ENCODE measurements at places on chromosomes 16 and 17. TPM values are rescaled to one million over a fixed set of nuclear protein-coding genes. Genes with fewer than 3 reads are reported as not detected.

- DNase-seq = no peak
Observed at GRCh38 chr16:30987581-30988190, 2.7 kb downstream of the HSD3B7 start.

DNA sequence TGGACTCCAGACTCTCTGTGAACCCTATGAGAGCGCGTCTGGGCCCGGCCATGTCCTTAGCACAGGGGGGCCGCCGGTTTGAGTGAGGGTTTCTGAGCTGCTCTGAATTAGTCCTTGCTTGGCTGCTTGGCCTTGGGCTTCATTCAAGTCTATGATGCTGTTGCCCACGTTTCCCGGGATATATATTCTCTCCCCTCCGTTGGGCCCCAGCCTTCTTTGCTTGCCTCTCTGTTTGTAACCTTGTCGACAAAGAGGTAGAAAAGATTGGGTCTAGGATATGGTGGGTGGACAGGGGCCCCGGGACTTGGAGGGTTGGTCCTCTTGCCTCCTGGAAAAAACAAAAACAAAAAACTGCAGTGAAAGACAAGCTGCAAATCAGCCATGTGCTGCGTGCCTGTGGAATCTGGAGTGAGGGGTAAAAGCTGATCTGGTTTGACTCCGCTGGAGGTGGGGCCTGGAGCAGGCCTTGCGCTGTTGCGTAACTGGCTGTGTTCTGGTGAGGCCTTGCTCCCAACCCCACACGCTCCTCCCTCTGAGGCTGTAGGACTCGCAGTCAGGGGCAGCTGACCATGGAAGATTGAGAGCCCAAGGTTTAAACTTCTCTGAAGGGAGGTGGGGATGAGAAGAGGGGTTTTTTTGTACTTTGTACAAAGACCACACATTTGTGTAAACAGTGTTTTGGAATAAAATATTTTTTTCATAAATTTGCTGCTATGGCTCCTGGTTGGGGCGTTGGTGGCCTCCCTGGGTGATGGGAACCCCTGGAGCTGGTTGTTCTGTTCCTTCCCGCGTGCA lies 23.1 kb downstream of the STAT5A start:
- DNase-seq = no peak

GRCh38 chr17:44758414-44759085 lies at the start of gene ADAM11:
Gene ADAM11, plus strand, starts transcription at chr17:44758988. Its CDS starts 212 bp downstream, at chr17:44759200.
- peak; percentile 11 for DNase-seq

DNA sequence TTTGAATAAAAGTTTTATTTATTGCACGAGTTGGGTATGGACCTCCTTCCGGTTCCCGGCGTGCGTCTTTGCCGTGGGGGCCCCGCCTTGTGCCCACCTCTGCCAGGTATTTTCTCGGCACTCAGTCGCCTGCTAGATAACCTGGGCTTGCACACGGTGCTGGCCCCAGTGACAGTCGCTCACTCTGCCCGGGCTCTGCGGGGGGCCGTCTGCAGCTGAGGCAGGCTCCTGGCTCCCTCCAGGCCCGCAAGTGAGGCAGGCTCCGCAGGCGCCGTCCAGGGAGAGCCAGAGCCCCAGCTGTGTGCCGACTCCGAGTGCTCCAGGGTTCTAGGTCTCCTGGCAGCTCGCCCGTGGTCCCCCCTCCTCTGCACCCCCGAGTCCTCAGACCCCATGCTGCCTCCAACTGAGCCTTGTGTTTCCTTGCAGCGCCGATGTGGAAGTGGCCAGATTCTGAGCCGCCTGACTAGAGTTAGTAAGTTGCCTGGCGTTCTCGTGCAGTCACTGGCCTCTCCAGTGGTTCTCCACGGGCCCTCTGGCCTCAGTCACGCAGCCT lies 54.7 kb upstream of the PVALEF start:
- no peak for DNase-seq

DNA sequence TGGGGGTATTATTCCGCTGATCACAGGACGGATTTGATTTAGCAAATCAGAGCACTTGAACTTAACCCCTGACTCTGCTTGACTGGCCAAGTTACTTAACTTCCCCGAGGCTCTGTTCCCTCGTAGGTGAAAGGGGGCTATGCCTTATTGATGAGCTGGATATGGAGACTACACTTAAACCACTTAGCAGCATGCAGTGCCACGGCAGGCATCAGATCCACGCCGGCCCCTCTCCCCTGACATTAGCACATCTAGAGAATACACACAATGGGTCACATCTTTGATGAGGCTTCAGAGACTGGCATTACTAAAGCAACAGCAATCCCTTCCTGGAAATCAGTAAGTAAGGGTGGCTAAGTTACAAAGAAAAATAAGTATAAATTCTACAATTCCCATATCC lies 71.0 kb downstream of the ABCC12 start:
- no peak for DNase-seq

- no peak for DNase-seq
Observed at GRCh38 chr17:51555153-51555552, 294.8 kb downstream of the UTP18 start.

GRCh38 chr17:82653651-82654528 lies 5.6 kb upstream of the WDR45B start:
- no peak for DNase-seq

GRCh38 chr17:50768346-50768761 lies 1.0 kb upstream of the ANKRD40CL start:
- DNase-seq = no peak

DNA sequence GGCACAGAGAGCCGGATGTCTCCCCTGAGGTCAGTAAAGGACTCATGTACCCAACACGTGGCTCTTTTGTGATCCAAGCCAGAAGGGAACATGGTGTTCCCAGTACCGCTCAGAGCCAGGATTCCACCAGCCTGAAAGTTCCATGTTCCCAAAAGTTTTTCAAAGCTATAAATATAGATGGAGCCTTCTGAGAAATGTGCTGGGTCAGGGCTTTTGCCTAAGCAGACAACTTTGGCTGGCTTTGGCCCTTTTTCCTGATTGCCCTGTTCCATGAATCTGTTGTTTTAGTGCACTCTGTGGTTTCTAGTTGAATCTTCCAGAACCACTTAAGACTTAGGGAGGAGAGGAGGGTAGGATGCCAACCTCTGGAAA lies 128.5 kb upstream of the HS3ST2 start:
- no peak for DNase-seq

- peak; percentile 20 for DNase-seq
Observed at GRCh38 chr16:85759631-85760419, 8.9 kb upstream of the C16orf74 start.

DNA sequence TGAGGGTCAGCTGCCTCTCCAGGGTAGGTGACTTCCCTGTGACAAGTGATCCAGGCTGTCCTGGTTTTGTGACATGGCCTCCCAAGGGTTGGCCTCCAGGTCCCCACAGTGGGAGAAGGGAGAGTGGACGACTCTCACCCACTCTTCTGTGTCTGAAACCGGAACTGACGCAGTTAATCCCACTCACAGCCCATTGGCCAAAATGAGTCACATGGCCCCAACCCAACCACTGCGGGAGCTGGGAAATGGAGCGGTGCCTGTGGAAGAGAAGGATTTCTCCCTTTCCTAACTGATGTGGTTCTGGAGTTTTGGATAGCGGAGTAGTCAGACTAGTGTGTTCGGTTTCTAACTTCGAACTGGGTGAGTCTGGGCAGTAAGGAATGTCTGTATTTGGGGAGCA lies 79.4 kb downstream of the ABCC6 start:
- DNase-seq = no peak

- DNase-seq = peak; percentile 68
Observed at GRCh38 chr17:39235555-39236449, 10.1 kb upstream of the STAC2 start.

- DNase-seq = no peak
Observed at GRCh38 chr16:1950559-1950958, 3.9 kb downstream of the RPL3L start.

DNA sequence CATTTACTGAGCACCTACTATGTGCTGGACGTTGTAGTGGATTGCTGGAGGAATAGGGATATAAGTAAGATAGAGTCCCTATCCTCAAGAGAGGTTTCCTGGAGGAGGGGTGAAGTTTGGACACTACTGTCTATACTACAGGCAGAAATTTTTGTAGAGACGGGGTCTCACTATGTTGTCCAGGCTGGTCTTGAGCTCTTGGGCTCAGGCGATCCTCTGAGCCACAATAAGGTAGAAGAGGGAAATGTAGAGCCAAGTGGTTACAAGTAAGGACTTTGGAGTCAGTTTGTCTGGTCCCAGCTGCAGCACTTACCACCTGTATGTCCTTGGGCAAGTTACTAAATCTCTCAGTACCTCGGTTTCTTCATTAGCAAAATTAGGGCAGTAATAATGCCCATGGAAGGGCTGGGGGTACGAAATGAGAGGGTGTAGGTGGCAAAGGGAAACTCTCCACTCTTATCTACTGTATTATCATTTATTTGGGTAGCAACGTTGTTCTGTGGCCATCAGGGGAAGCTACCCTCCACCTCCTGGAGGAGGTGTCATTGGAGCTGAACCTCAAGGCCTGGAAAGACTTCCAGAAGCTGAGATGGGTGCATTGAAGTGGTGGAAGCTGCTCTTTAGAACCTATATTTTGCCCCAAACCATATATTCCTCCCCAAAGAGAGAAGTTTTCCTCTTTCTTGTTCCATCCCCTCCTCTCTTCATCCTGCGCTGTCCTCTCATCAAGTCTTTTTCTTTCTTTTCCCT lies 34.9 kb upstream of the DHX8 start:
- DNase-seq = no peak

- DNase-seq = no peak
Observed at GRCh38 chr17:17560975-17561374, 30.5 kb downstream of the PEMT start.

GRCh38 chr17:8158267-8159031 lies 4.3 kb downstream of the VAMP2 start:
- DNase-seq = peak; percentile 92

DNA sequence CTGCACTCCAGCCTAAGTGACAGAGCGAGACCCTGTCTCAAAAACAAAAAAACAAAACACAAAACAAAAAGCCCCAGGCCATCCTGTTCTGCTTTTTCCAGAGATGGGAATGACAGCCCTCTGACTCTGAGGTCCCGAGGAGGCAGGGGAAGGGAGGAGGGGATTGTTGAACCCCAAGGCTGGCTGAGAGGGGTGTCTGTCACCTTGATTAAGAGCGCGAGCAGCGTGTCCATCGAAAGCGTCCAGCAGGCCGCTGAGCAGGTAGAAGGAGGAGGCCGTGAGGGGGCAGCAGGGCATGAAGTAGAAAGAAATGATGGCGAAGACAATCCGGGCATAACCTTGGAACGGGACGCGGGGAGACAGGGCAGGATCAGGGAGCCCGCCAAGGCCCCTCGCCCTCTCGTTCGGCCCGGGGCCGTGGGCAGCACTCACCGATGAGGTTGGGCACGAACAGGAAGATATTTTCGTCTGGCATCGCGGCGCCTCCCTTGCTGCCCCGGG lies 593 bp downstream of the CDIPT start:
- peak; percentile 37 for DNase-seq

DNA sequence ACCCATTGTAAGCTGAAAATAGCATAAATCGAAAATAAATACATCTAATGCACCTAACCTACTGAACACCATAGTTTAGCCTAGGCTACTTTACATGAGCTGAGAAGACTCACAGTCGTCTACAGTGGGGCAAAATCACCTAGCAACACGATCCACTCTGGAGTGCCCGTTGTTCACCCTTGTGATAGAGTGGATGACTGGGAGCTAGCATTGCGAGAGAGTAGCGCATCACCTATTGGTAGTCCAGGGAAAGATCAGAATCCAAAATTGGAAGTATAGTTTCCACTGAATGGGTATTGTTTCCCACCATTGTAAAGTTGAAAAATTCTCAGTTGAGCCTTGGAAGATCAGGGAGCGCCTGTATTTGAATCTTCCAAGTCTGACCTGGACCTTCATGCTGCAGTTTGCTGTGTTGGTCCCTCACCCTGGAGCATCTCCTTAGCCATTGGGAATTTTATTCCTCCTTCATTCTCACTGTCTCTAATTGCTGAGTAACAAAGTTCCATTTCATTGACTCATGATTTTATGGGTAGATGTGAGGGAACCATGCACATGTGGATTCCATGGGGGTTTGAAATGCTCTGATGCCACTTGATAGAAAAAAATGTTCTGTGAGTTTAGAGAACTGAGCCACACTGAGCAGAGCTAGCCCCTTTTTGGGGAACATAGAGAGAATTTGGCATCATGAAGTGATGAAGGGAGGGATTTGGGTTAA lies 19.6 kb downstream of the AKAP1 start:
- DNase-seq = no peak

DNA sequence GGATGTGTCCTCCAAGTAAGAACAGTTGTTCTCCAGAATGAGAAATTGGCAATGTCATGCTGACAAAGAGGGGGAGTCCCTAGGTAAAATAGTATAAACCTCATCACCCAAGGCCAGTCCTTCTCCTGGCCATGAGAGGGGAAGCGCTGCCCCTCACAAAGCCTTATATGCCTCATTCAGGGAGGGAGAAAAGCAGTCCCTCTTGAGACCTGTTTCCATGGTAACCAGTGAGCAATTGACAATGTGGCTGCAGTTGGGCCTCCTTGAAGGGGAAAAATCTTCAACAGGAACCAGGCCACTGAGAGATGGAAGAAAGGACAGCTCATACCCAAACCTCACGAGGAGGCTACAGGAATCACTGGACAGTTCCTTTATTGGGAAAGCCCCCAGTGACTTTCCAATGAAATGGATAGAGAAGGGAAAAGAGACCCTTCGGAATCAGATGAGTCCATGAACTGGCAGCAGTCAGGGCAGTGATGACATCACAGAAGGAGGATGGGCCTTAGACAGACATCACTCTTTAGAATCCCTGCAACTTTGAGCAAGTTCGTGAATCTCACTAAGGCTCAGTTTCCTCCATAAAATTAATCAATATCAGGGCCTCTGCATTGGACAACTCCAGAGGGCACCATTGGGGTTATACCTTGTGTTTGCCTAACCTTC lies 275.7 kb downstream of the TOX3 start:
- DNase-seq = no peak

- DNase-seq = no peak
Observed at GRCh38 chr16:66832661-66833305, 2.0 kb upstream of the NAE1 start.

- no peak for DNase-seq
Observed at GRCh38 chr16:56480776-56481467, 29.6 kb downstream of the OGFOD1 start.

- DNase-seq = no peak
Observed at GRCh38 chr17:7384489-7385081, 3.7 kb downstream of the TNK1 start.

DNA sequence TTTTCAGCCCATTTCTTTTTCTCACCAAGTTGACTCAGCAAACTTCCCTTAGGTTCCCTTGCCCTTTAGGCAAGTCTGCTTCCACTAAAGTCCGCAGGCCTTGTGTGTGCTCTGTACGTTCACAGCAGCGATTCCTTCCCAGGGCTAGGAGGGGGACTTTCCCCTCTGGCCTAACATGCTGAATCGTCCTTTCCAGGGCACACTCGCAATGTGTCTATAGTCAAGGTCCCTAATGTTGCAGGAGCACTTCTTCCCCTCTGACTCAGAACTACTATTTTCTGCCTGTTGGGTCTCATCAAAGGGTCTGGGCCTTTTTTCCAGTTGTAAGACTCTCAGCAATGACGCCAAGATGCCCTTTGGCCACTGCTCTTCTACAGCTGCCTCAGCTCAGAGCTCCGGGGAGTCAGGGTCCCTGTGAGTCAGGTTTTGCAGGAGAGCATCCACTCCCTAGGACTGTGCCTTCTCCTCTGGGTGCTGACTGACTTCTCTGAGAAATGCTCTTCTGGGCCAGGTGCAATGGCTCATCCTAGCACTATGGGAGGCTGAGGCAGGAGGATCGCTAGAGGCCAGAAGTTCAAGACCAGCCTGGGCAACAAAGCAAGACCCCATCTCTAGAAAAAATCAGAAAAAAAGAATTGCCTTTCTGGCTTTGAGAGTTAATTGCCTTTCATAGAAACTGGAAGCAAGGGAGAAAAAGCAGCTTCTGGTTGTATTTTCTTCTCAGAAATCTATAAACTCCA lies 64.4 kb upstream of the TBX2 start:
- DNase-seq = no peak

The CCDC182 gene
- total RNA-seq = not detected

The KRTAP9-8 gene
- total RNA-seq = not detected

The TP53TG3 gene
- total RNA-seq = not detected

The VTN gene
- total RNA-seq = 0.30 TPM

The CMTM4 gene
- 3.9 TPM for total RNA-seq

The MILR1 gene
- total RNA-seq = 0.58 TPM
